ENCODE measurements at places on chromosomes 7 and 10. TPM values are rescaled to one million over a fixed set of nuclear protein-coding genes. Genes with fewer than 3 reads are reported as not detected.

The MLXIPL gene
- not detected for total RNA-seq

The ACBD7 gene
- total RNA-seq, result 0.65 TPM

The CRYGN gene
- not detected for total RNA-seq

The GRM3 gene
- not detected for total RNA-seq

The TAS2R3 gene
- 0.98 TPM for total RNA-seq

The GBX1 gene
- total RNA-seq, result under 0.01 TPM

The AGAP6 gene
- total RNA-seq, result 4.7 TPM

The TLX1 gene
- total RNA-seq, result not detected

The MXI1 gene
- total RNA-seq, result 5.0 TPM

The MRLN gene
- total RNA-seq, result not detected

The CCDC146 gene
- 1.6 TPM for total RNA-seq

The CUEDC2 gene
- 40.4 TPM for total RNA-seq

The PNLIP gene
- not detected for total RNA-seq

The CD36 gene
- total RNA-seq, result 4.9 TPM

The SHH gene
- total RNA-seq, result 0.33 TPM

The AKR1C4 gene
- total RNA-seq, result not detected

The SCIN gene
- 0.33 TPM for total RNA-seq

The HYAL4 gene
- 0.86 TPM for total RNA-seq

The MYL10 gene
- not detected for total RNA-seq

The NDUFA5 gene
- 27.4 TPM for total RNA-seq
